ENCODE measurements at places on chromosomes 1 and 21.

GRCh38 chr21:35475009-35475408 lies 425.9 kb upstream of the RUNX1 start:
- DNase-seq = no peak
- H3K27ac ChIP-seq = no peak overlapping the region
- no peak overlapping the region for H3K4me3 ChIP-seq
- peaks cover 4% of the 10 kb centered on the region for H3K4me1 ChIP-seq

GRCh38 chr1:184930232-184930631 lies 44.1 kb downstream of the NIBAN1 start:
- no peak for DNase-seq
- no peak overlapping the region for H3K4me3 ChIP-seq
- no peaks in the 10 kb centered on the region for H3K4me1 ChIP-seq
- no peaks in the 10 kb centered on the region for H3K36me3 ChIP-seq
- no peak overlapping the region for H3K27ac ChIP-seq

- no peak overlapping the region for H3K4me3 ChIP-seq
- H3K4me1 ChIP-seq = no peaks in the 10 kb centered on the region
- H3K36me3 ChIP-seq = no peaks in the 10 kb centered on the region
- H3K27me3 ChIP-seq = no peaks in the 10 kb centered on the region
- no peak for DNase-seq
- no peak overlapping the region for H3K27ac ChIP-seq
Observed at GRCh38 chr1:95655321-95656020, 421.5 kb downstream of the RWDD3 start.

DNA sequence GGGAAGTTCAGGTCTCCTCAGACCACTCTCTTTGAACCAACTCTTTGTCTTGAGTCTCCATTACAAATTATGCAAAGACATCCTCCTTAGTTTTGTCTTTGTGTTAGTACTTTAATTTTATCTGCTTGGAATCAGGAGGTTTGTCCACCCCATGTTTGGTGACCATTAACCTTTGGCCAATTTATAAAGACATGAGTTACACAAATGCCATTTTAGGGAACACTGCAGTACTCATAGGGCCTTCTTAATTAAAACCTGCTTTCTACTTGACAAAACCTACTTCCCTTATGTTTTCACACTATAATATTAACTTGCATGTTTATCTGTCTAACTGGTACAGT lies 7.9 kb upstream of the CDC73 start:
- peaks cover 7% of the 10 kb centered on the region for H3K4me1 ChIP-seq
- no peaks in the 10 kb centered on the region for H3K27me3 ChIP-seq
- H3K36me3 ChIP-seq = no peaks in the 10 kb centered on the region
- no peak overlapping the region for H3K27ac ChIP-seq
- H3K4me3 ChIP-seq = peak overlapping the region; percentile 54

- H3K36me3 ChIP-seq = peaks cover 73% of the 10 kb centered on the region
- H3K4me3 ChIP-seq = no peak overlapping the region
- no peak overlapping the region for H3K27ac ChIP-seq
- no peaks in the 10 kb centered on the region for H3K4me1 ChIP-seq
- no peaks in the 10 kb centered on the region for H3K27me3 ChIP-seq
Observed at GRCh38 chr1:212781225-212781624, 10.4 kb downstream of the NSL1 start.

- peaks cover 14% of the 10 kb centered on the region for H3K4me1 ChIP-seq
- peak; percentile 68 for DNase-seq
- peaks cover 19% of the 10 kb centered on the region for H3K27me3 ChIP-seq
- no peaks in the 10 kb centered on the region for H3K36me3 ChIP-seq
- H3K4me3 ChIP-seq = no peak overlapping the region
Observed at GRCh38 chr1:19786988-19787423, 12.7 kb downstream of the TMCO4 start.

DNA sequence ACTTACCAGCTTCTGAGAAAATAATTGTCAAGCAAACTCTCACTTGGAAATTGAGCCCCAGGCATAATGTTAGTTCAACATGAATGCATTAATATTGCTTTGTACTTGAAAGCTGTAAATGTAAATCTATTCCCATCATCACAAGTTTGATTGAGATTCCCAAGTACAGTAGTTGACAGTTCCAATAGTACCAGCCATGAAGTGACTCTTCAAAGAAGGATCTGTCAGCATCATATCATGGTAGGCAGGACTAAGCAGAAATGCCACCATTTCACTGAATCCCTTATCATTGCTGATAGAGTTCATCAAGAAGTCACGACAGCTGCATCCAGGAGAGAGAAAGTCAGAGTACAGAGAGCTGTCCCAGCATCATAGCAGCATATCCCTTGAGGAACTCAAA lies 348.7 kb downstream of the OMA1 start:
- peaks cover 2% of the 10 kb centered on the region for H3K36me3 ChIP-seq
- no peaks in the 10 kb centered on the region for H3K27me3 ChIP-seq
- H3K27ac ChIP-seq = no peak overlapping the region

GRCh38 chr1:153685544-153686340 lies 7.3 kb downstream of the NPR1 start:
- H3K27me3 ChIP-seq = no peaks in the 10 kb centered on the region
- H3K4me3 ChIP-seq = no peak overlapping the region
- H3K27ac ChIP-seq = no peak overlapping the region
- no peaks in the 10 kb centered on the region for H3K4me1 ChIP-seq
- DNase-seq = no peak

GRCh38 chr1:197464044-197464443 lies 196.0 kb downstream of the CRB1 start:
- DNase-seq = no peak
- H3K36me3 ChIP-seq = no peaks in the 10 kb centered on the region
- H3K27me3 ChIP-seq = no peaks in the 10 kb centered on the region
- H3K4me1 ChIP-seq = peaks cover 5% of the 10 kb centered on the region
- H3K27ac ChIP-seq = no peak overlapping the region

DNA sequence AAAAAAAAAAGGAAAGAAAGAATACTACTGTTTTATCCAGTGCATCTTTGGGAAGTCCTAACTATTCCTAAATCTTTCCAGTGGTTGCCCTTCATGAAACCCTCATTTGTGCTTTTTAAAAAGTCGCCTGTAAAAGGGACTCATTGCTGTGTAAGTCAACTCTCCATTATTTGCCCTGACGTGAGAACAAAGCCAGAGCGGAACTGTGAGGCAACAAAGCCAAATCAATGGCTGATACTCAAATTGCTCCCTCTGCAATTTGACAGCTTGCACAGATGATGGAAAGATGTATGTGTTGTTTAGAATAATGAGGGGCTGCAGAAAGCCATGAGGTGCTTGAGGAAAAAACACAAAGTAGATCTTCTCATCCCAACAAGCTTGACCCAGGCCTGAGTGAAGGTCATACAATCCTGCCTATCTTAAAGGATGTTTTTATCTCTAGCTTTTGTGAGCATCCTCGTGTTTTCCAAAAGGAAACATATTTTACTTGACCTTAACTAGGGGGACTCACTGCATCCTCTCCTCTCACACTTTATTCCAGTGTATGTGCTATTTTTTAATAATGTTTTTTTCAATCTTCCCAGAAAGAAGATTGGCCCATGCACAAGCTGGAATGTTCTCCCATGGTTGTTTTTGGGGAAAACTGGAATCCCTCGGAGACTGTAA lies 33.4 kb downstream of the SMYD2 start:
- no peak overlapping the region for H3K4me3 ChIP-seq
- H3K27me3 ChIP-seq = peaks cover 27% of the 10 kb centered on the region
- H3K27ac ChIP-seq = no peak overlapping the region
- no peaks in the 10 kb centered on the region for H3K36me3 ChIP-seq

DNA sequence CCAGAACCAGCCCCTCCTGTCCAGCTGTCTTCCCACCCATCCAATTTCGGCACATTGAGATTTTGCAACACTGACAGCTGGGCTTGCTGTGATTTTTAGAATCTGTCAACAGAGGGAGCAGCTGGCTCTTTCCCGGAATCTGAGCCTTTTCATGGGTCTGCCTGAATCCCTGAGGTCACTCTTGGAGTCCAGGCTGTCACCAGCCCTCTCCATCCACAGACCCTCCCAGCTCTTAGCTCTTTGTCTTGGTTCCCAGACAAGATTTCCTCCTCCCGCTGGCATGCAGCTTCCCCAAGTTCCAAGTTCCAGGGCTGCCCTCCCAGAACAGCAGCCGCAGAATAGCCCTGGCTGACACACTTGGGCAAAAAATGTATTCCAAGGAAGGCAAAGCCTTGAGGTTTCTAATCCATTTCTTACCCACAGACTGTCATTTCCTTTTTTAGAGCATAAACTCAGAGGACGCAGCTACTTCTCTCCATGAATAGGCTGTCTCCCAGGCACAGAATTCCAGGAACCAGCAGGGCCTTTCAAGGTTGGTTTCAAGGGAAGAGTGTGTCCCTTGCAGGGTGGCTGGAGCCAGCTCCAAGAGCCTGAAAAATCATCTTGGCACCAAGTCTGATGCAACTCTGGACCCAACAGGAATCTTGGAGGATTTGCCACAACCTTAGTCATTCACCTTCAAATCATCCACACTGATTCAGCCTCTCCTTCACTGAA lies 7.1 kb upstream of the TMEM61 start:
- H3K27ac ChIP-seq = no peak overlapping the region
- DNase-seq = peak; percentile 69
- H3K36me3 ChIP-seq = no peaks in the 10 kb centered on the region
- H3K4me3 ChIP-seq = no peak overlapping the region

DNA sequence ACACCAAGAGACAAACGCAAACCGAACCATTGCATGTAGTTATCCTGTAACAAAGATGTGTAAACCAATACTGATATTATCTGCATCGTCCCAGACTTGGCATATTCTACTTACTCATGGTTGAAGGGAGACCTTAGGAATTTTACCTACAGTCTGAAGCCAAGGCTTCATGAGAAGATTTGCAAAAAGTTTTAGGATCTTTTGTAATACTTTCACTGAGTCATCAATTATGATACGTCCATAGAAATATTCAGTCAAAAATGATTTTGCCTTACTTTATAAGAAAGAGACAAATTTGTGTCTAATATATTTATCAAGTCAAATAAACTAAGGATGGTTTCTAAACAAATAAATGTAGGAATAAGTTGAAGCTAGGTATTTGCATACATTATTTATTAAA lies 1176.1 kb upstream of the ADGRL2 start:
- no peak overlapping the region for H3K4me3 ChIP-seq
- H3K27ac ChIP-seq = no peak overlapping the region
- no peaks in the 10 kb centered on the region for H3K4me1 ChIP-seq
- no peak for DNase-seq
- H3K27me3 ChIP-seq = no peaks in the 10 kb centered on the region

DNA sequence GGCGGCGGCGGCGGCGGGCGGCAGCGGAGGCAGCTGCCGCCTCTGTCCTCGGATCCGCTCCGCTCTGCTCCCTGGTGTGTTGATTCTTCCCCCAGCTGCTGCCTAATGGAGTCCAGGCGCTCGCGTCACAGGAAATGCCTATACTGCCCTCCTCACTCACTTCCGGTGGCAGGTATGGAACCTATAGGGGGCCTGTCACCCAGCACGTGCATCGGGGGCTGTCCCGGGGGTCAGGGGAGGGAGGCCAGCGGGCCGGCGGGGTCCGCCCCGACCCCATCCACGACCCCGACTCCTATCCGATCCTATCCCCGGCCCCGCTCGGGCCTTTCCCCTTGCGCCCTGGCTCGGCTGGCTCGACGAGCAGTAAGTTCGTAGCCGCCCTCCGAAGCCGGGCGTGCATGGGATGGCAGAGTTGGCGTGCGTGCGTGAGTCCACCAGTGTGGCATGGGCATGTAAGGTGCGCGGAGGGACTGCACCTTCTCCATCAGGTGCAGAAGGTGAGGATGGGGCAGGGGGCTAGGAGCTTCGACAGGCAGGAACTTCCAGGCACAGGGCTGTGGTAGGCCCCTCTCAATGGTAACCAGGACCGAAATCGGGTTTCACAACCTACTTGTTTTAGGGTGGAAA lies at the start of gene WDR26:
WDR26 (minus strand) TSS at position 107 of the 627 bp plus-strand sequence.
- peak; percentile 89 for DNase-seq
- H3K36me3 ChIP-seq = peaks cover 16% of the 10 kb centered on the region
- no peaks in the 10 kb centered on the region for H3K27me3 ChIP-seq

- no peaks in the 10 kb centered on the region for H3K27me3 ChIP-seq
- H3K4me1 ChIP-seq = no peaks in the 10 kb centered on the region
- DNase-seq = no peak
- no peak overlapping the region for H3K27ac ChIP-seq
- no peaks in the 10 kb centered on the region for H3K36me3 ChIP-seq
Observed at GRCh38 chr1:235725434-235725833, 75.8 kb upstream of the GNG4 start.

- H3K4me1 ChIP-seq = no peaks in the 10 kb centered on the region
- no peak overlapping the region for H3K27ac ChIP-seq
- peaks cover 22% of the 10 kb centered on the region for H3K36me3 ChIP-seq
- DNase-seq = no peak
Observed at GRCh38 chr1:35449334-35450008, 107.7 kb downstream of the KIAA0319L start.

DNA sequence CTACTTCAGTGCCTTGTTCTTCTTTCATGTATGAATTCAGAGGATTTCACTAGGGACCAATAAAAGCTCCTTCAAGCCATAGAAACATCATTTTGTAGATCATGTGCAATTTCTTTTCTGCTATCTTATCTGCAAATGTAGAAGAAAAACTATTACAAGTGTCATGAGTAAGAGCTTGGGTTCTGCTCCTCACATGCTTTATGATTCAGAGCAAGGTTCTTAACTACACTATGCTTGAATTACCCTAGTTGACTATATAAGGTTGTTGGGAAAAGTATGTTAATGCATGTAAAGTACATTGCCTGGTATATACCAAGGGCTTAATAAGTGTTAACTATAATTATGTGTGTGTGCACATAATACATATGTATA lies 91.4 kb upstream of the S1PR1 start:
- no peak overlapping the region for H3K4me3 ChIP-seq
- H3K27ac ChIP-seq = no peak overlapping the region
- H3K36me3 ChIP-seq = no peaks in the 10 kb centered on the region
- no peaks in the 10 kb centered on the region for H3K27me3 ChIP-seq
- no peaks in the 10 kb centered on the region for H3K4me1 ChIP-seq

DNA sequence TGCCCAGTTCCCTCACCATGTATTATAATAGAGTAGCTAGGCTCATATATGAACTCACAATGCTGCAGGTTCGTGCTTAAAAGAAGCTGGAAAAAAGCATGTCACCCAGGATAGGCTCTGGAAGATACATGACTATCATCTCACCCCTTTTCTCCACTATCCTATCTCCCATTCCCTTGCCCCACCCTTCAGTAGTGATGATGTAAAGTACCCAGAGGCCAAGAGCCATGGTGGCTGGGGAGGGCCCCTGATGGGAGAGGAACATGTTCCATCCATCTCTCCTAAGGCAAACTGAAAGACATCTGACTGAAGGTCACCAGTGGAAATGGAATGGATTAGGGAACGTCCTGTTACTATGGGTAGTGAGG lies 20.3 kb upstream of the RBBP5 start:
- peaks cover 14% of the 10 kb centered on the region for H3K36me3 ChIP-seq
- DNase-seq = no peak
- no peak overlapping the region for H3K27ac ChIP-seq

All from H9 (cell line).